ENCODE measurements at places on chromosomes 4 and X.

- no peak for DNase-seq
Measured at GRCh38 chrX:30568136-30568535, 9.4 kb downstream of the TASL start.

DNA sequence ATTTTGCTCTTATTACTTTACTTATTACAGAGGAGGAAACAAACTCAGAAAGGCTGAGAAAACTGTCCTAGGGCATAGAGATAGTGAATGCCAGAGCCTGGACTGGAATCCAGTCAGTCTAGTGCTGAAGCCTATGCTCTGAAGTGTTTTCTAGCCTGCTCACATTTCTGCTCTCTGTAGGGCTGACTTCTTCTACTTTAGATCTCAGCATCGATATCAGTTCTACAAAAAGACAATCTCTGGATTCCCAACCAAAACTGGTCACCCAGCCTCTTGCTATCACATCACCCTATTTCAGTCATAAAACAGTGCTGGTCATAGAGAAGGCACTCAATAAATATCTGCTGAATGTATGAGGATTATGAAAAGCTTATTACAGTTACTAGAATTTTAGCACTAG lies 87.2 kb downstream of the FAM13A start:
- DNase-seq = no peak

- no peak for DNase-seq
Measured at GRCh38 chrX:65811558-65812228, 144.2 kb downstream of the MSN start.

GRCh38 chr4:89939546-89939945 lies 44.9 kb downstream of the MMRN1 start:
- DNase-seq = no peak

DNA sequence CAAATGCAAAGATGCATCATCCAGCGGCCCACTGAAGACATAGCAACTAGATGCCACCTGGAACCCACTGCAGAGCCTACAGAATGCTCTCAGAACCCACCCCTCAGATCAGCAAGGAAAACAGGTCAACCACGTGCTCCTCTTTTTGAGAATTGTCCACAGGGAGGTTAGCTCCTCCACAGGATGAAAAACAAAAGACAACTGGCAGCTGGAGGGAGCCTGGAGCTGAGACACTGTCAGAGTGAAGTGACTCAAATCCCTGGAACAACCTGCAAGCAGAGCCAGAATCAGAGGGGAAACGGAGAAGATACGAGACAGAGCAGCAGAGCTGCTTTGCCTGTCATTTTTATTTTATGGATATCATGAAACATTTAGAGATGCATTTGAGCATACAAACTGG lies 277.6 kb downstream of the GASK1B start:
- DNase-seq = no peak

DNA sequence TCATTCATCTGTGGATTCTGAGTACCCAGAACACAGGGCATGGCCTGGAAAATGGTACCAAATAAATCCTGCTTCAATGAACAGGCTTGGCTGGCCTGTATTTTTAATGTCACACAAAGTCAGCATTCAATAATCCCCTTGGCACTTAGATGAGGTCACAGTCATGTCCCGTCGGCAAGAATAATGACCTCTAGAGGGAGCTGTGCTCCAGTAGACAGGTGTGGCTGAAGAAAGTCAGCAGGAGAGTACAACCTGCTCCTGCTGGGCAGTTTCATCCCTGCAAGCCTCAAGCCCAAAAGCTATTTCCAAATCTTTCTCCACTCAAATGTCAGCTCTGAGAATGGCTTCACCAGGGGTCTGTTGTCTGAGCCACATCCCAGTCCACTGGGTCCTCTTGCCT lies 404.0 kb upstream of the F9 start:
- no peak for DNase-seq

DNA sequence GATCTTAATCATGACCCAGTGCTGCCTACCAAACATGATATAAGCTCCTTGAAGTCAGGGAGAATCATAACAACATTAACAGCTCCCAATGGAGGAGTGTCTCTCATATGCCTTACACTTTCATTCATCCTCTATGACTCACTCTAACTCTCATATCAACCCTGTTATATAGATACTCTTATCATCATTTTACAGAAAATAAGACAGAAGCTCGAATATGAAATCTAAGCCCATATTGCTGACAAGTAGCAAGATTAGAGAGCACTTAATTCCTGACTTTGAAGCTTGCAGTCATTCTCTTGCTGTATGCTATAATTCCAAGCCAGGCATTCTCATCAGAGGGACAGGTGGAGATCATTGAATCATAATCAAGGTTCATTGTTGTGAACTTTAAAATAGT lies 476.7 kb upstream of the ATOH1 start:
- no peak for DNase-seq

DNA sequence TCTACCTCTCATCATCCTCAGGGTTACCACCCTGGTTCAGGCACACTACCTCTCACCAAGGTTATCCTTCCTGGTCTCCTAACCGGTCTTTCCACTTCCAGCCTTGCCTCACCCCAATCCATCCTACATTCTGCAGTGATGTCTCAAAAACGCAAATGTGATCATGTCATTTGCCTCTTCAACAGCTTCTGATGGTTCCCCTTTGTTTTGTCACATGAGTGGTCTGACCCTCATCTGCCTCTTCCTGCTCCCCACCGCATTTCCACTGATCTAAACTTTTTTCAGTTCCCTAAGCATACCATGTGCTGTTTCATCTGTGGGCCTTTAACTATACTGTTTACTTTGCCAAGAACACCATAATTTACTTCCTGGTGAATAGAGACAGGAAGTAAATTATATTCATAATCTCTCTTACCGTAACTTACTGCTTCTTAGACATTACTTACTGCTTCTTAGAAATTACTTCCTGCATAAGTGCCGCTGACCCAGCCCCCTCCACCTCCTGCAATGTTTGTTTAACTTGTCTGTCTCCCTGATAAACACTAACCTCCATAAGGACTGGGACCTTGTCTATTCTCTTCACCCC lies 27.1 kb upstream of the NSUN7 start:
- DNase-seq = no peak

- no peak for DNase-seq
Measured at GRCh38 chrX:123698979-123699520, 33.8 kb downstream of the THOC2 start.
